Ureter (tissue), 1 donor: ENCODE measurements at places on chromosomes 1 and 21.

DNA sequence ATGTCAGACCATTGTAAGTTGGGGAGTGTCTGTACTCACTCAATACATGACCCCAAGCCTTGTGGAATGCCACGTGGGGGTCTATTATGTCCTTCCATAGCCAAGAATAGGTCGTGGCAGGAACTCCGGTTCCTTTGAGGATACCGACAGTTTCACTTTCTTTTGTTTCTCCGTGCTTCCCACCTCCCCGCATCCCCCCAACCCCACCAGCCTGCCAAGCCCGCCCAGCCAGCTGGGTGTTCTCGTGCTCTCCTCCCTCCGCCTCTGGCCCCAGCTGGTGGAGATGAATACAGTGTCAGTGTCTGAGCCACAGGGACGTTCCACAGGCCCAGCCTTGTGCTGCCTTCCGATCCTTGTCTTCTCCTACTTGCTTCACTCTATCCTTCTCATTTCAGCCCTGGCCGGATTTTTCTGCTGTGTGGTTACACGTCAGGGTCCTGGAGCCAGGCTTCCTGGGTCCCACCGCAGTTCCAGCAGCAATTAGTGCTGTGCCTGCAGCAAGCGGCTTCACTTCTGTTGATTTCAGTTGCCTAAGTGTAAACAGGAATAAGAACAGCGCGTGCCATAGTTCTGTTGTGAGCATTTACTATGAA is 4.1 kb upstream of the AGTRAP start:
- DNase-seq, result peak; percentile 80

DNA sequence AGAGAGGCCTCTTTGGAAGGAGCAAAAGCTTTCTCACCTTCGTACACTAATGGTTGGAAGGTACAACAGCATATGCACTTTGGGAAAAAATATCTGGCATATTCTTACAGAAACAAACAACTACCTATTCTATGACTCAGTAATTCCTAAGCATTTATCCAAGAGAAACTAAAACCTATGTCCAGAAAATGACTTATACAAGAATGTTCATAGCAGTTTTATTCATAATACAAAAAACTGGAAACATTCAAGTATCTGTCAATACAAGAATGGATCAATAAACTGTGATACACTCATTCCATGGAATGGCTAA is 8.2 kb downstream of the NBPF1 start:
- DNase-seq, result no peak

DNA sequence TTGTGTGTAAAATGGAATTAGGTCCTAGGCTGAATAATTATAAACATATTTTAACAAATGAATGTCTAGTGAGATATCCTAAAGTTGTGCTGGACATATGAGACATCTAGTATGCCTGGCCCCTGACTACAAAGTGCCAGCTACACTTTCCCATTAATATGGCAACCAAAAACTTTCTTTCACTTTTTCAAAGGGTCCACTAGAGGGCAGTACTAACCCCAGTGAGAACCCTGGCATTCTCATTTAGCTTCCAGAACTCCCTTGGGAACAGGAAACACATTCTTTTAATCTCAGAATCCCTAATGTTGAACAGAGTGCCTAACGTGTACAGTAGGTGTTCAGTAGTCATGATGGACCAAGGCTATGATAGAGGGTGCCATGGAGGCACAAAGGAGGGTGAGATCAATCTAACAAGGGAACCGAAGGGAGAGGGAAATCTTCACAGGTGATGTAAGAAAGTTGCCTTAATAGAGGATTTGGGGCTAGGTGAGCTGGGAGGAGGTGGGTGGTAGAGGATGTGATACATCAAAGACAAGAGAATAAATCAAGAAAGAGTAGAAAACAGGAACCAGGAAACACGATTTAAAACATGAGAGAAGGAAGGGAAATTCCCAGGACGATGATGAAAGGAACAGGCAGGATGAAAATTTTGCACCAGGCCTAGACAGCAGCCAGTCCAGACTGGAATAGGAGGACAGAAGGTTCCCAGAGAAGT is 41.6 kb downstream of the NSL1 start:
- DNase-seq, result no peak

GRCh38 chr1:20432341-20432740 is 53.7 kb downstream of the CAMK2N1 start:
- no peak for DNase-seq

DNA sequence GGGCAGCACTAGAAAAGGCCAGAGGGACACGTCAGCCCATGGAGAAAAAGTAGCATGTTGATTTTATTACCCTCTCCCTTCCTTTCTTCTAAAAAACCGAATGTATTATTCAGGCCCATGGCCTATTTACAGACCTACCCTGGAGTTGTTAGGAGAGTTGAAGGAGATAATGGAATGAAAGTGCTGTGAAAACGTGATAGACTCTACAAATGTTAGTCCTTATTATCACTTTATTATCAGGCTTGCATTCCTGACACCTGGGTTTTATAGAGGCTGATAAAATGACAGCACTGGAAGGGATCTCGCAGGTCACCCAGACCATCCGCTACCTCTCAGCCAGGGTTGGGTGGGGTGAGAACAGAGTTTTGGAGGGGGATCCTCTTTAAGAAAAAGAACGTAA is 60.6 kb upstream of the TLR5 start:
- no peak for DNase-seq

DNA sequence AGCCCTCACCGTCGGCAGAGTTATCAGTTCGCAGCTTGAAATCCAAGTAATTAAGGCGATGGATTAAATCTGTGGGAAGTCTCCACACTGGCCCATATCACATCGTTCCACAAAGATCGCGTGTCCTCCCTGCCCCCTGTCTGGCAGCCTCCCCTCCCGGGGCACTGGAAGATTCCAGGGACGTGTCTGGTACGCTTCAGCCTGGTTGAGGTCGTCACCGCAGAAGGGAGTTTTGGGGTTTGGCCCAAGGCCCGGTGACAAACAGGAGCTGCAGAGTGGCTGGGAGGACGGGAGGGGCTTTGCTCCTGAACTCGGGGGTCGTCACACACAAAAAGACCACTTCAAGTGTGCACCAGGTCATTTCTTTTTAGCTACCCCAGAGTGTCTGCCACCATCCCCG is 51.1 kb downstream of the PRDM16 start:
- DNase-seq, result no peak

- no peak for DNase-seq
Measured at GRCh38 chr1:72777918-72778317, 495.6 kb upstream of the NEGR1 start.

DNA sequence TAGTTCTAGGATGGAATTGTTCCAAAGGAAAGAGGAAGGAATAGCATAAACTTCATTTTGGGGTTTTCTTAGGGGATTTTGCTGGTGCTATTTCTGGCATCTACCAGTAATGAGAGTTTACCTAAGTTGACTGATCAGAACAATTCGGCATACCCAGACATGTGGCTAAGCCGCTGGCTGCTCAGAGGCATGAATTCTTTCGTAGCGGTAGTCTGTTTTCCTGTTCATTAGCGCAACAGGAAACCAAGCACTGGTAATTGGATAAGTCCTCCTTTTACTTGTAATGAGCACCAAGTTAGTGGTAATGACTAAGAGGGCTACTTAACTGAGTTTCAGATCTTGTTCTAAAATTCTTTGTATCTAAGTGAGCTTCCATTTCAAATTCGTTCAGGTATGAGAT is 38.6 kb downstream of the C21orf91 start:
- no peak for DNase-seq

DNA sequence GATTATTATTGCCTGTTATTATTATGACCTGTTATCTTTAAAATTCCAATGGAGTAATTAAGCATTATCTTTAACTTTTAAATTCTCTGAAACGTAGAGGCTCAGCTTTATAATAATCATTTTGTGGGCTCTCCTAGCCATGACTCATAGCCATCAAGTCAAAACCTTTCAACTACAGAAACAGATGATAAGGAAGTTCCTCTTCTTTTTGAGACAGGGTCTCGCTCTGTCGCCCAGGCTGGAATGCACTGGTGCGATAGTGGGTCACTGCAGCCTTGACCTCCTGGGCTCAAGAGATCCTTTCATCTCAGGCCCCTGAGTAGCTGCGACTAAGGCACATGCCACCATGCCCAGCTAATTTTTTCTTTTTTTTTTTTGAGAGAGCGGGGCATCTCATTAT is 43.5 kb downstream of the CHML start:
- DNase-seq, result no peak

DNA sequence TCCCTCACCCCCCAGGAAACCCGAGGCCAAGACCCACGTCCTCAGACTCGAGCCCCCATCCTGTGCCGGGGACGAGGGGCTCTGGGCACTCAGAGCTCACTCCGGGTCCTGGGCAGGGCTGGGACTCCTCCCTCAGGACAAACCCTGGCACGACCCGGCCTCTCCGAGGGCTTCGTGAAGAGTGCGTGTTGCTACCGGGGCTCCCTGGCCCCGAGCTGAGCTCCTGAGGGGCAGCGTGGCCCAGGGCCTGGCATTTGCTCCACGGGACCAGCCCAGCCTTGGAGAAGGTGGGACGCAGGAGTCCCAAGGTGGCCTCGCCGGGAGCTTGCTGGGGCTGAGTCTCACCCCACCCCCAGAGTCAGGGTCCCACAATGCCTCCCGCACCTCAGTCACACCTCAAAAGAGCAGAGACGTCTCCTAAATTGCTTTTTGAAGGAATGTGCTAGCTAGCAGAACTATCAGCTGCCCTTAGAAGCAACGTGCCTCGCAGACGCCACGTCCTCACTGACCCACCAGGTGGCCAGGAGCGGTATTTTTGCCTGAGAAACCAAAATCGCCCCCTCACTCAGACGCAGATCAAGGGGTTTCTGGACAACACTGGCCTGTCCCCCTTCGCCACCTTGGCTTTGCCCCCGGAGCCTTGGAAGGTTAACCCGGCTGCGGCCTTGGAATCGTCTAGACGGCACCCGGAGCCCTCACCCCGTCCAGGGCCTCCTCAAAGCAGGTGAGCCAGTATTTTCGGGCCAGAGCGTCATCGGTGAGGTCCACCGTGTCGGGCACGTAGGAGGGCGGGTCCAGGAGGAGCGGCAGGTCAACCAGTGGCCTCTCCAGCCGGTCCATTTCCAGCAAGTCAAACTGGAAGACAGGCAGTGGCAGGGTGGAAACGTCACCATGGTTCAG is 11.3 kb downstream of the PANK4 start:
- DNase-seq, result no peak

DNA sequence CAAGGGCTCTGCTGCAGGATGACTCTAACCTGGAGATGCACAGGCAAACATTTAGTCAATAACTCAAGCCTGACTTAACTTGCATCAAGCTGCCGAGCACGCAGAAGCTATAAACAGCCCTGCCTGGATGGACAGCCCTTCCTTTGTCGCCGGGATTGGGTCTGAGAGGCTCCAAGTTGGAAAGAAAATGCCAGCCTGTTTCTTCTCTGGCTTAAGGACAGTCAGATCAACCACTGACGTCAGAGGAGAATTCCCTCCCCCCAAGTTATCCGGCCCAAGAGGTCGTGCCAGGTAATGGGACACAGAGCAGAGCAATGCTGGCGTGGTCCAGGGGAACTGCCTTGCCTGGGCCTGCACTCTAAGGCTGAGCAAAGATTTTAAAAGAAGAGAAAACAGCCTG is 27.1 kb upstream of the LRRC38 start:
- no peak for DNase-seq

DNA sequence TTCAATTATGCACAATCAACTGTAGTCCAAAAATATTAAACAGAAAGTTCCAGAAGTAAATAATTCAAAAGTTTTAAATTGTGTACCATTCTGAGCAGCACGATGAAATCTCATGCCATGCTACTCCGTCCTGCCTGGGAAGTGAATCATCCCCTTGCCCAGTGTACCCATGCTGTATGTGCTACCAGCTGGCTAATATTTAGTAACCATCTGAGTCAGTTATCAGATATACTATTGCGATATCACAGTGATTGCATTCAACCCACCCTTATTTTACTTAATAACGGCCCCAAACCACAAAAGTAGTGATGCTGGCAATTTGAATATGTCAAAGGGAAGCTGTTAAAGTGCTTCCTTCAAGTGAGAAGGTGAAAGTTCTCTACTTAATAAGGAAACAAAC is 56.2 kb downstream of the EVI5 start:
- no peak for DNase-seq

- DNase-seq, result no peak
Measured at GRCh38 chr1:186112280-186112679, 262.8 kb downstream of the TPR start.

- no peak for DNase-seq
Measured at GRCh38 chr1:232471250-232471649, 158.7 kb downstream of the SIPA1L2 start.
